GM12878 (cell line): ENCODE measurements at places on chromosomes 1 and 21.

GRCh38 chr1:230531103-230531502 is 105.0 kb upstream of the PGBD5 start:
- DNase-seq: no peak

DNA sequence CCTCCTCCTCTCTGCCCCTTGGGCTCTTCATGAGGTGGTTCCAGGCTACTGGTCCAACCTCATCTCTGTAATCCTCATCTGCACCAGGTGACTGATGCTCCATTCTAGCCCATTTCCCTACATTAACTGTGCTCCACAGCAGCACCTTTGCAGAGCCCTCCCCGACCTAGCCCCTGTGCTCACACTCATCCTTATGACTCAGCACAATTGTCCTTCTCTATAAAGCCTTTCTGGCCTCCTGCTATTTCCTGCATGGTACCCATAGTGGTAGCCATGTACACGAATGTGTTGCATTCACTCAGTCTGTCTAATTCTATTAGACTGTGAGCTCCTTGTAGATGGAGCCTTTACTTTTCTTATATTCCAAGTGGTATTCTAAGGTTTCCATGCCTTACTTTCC is 339.0 kb downstream of the DISC1 start:
- no peak for DNase-seq

GRCh38 chr1:55854911-55855310 is 639.7 kb upstream of the USP24 start:
- no peak for DNase-seq

- no peak for DNase-seq
Measured at GRCh38 chr1:109781806-109782205, 18.1 kb upstream of the EPS8L3 start.

DNA sequence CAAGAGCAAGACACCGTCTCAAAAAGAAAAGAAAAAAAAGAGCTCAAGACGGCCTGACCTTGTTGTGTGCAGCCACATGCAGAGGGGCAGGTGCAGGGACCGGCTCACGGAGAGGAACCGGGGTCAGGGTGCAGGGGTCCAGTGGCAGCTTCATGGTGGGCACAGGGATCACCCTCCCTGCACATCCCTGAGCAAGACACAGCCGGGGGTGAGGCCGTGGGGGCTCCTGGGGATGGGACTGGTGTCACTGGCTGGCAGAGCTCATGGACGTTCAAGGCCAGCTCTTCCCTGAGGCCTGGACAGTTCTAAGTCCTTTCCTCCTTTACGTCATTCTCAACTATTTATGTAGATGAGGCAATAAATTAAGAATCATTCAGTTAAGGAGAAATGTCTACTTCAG is 6.6 kb upstream of the TMEM240 start:
- no peak for DNase-seq
